ENCODE measurements at places on chromosomes 11 and 22.

- no peak for DNase-seq
These were observed 14.3 kb downstream of the GDPD4 start for GRCh38 chr11:77287136-77287535.

DNA sequence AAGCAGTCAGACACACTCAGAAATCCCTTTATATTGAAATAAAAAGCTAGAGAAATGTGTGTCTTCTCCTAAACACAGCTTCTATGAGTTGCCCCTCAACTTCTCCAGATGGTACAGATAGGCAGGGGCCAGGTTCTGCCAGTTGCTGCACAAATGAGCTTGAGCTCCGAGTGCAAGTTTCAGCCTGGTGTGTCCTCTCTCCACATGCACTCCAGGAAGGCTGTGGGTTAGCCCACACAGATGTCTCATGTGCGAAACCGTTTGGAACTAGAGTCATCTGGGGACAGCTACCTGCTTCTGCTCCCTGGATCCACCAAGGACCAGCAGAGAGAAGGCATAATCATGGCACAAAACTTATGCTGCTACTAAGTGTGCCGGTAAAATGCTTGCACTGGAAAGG lies 812.6 kb downstream of the OPCML start:
- DNase-seq, result no peak

DNA sequence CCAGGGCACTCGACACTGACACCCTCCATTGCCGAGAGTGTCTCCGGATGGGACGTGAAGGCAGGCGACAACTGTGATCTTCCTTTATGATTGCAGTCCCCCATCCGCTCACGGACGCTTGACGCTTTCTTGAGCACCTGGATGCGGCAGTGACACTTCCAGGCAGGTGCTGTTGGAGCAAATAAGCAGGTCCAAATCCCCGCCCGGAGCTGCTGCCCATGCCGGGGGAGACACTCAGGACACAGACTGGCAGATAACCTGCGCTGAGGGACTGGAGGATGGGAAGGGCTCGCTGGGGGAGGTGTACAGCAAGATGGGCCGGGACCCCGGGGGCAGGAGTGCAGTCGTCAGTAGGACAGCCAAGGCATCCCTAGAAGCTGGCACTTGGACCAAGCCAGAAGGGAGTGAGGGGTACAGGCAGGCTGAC lies 1403.5 kb downstream of the BRD1 start:
- no peak for DNase-seq

DNA sequence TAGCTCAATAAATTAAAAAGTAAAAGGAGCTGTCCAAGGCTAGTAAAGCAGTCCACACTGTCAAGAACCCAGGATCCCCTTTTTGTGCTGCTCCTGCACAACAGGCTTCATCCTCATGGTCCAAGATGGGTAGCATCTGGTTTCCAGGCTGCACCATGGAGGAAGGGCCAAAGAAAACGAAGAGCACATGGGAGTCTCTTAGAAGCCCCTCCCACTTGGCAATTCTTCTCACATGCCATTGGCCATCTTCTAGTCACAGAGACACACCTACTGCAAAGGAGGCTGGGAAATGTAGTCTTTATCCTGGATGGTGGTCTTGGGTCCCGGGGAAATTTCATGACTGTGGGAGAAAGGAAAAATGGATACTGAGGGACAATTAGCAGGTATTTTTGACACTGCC lies 37.8 kb downstream of the PRR5L start:
- no peak for DNase-seq

- no peak for DNase-seq
These were observed 26.2 kb downstream of the PPFIA1 start for GRCh38 chr11:70296681-70297080.

DNA sequence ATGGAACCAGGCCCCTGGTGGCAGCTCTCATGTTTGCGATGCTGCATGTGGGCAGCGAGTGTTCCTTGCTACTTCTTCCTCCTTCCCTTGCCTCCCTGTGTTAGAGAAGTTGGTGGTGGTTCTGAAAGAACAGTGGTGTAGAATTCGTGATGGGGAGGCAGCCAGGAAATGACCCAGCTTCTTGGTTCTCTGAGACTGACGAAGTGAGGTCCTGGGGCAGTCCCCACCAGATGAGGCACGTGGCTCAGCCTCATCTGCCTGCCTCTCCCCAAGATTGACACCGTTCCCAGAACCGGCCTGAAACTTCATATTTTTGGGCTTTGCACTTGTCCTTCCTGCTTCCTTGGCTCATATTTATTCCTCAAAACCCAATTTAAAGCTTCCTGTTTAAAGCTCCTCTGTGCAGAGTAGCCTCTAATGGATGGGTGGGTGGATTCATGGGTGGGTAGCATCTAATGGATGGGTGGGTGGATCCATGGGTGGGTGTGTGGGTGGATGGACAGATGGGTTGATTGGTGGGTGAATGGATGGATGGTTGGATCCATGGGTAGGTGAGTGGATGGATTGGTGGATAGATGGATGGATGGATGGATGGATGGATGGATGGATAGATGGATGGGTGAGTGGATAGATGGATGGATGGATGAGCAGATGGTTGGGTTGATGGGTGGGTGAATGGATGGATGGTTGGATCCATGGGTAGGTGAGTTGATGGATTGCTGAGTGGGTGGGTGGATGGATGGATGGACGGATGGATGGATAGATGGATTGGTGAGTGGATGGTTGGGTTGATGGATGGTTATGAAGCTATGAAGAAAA lies 77.3 kb upstream of the ATXN10 start:
- DNase-seq, result no peak

DNA sequence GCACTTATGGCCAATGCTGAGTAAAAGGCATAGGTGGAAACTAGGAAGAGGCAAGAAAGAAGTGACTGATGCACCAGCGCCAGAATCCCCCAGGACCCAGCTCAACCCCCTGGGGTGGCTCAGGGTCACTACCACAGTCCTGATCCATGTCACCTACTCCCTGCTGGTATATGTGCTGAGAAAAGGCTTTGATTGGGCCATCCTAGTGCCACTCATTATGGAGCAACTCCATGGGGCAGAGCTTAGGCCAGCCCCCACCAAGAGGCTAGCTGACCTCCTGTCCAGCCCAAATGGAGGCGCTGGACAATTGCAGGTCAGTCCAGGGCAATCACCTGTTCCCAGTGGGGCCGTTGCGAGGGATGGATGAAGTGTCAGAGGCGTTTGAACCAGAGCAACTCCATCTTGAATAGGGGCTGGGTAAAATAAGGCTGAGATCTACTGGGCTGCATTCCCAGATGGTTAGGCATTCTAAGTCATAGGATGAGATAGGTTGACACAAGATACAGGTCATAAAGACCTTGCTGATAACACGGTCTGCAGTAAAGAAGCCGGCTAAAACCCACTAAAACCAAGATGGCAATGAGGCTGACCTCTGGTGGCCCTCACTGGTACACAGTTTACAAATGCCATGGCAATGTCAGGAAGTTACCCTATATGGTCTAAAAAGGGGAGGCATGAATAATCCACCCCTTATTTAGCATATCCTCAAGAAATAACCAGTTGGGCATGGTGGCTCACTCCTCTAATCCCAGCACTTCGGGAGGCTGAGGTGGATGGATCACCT lies 20.6 kb upstream of the DAGLA start:
- no peak for DNase-seq

- no peak for DNase-seq
These were observed 230.7 kb downstream of the KCNA4 start for GRCh38 chr11:29786092-29786491.

- no peak for DNase-seq
These were observed 51.3 kb upstream of the NNMT start for GRCh38 chr11:114244726-114245394.

GRCh38 chr22:25970999-25971811 lies 198.1 kb upstream of the SEZ6L start:
- no peak for DNase-seq

GRCh38 chr11:131491503-131491902 lies 121.1 kb downstream of the NTM start:
- DNase-seq, result no peak

DNA sequence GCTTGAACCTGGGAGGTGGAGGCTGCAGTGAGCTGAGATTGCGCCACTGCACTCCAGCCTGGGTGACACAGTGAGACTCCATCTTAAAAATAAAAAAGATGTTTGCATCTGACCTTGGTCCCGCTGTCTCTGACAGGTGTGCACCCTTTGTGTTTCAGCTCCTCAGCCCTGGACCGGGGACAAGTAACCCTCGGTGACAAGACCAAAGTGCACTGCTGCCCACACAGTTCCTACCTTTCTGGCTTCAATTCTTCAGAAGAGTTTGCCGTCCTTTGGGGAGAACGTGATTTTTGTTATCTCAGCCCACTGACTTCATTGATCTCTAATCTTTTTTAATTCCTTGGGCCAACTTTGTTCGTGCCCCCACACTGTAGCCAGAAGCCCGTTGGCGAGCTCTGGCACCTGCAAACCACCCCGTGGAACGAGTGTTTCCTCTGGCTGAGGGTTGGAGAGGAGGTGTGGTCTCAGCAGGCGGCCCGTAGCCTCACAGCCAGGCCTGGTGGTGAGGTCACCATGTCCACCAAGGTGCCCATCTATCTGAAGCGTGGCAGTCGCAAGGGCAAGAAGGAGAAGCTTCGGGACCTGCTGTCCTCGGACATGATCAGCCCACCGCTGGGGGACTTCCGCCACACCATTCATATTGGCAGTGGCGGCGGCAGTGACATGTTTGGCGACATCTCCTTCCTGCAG lies 5.9 kb downstream of the CDC42EP2 start:
- DNase-seq, result no peak

- peak; percentile 92 for DNase-seq
These were observed 34.9 kb upstream of the TRPC6 start for GRCh38 chr11:101618709-101619108.

DNA sequence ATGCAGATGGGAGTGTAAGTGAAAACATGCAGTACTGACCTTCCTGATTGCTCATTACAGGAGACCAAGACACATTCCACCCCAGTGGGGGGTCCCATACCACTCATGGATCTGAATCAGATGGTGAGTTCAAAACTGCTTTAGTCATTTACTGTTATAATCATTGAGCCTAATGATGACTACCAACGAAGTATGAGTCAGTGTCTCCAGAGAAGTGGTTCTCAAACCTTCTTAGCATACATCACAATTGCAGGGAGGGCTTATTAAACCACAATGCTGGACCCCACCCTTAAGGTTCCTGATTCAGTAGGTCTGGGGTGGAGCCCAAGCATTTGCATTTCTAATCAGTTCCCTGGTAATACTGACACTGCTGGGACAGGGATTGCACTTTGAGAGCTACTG lies 75.8 kb downstream of the CD44 start:
- DNase-seq, result peak; percentile 48

GRCh38 chr11:413120-414081 lies 1.4 kb downstream of the SIGIRR start:
- DNase-seq, result no peak

DNA sequence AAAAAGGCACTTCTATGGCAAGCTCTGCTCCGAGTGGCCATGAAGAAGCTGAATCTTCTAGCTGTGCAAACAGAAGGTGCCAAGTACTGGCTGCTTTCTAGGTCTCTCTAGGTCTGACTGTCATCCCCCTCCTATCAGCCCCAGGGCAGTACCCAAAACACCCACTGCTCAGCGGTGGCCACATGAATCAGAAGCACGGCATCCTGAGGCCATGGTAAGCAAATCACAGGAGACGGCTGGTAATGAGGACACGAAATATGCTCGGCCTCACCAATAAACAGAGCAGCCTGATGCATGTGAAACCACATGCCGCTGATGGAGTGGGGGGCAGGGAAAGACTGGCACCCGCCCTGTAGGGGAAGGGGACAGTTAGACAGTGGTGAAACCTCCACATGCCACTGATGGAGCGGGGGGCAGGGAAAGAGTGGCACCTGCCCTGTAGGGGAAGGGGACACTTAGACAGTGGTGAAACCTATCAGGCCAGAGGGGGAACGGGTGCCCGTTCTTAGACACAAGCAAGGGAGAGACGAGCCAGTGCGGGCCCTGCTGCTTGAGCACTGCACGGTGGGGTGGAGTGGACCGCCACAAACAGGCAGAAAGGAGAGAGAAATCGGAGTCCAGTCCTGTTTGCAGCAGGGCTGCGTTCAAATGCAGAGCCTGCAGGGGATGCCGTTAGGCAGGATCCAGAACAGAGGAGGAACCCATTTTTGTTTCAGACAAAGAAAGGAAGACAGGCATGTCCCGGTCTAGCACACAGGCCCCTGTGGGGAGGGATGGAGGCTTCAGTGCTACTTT lies 29.9 kb upstream of the MOB2 start:
- DNase-seq, result no peak

All from keratinocyte (primary cell).